ENCODE measurements at places on chromosomes 5 and 9. TPM values are rescaled to one million over a fixed set of nuclear protein-coding genes. Genes with fewer than 3 reads are reported as not detected.

Gene NDUFS4
- total RNA-seq, result 79.0 TPM

- no peak for DNase-seq
Observed at GRCh38 chr5:74063346-74063745, 437.4 kb downstream of the ARHGEF28 start.

GRCh38 chr5:76576996-76577395 lies 46.2 kb downstream of the F2RL2 start:
- no peak for DNase-seq

Gene CD274
- 5.4 TPM for total RNA-seq

Gene KIF12
- total RNA-seq, result 6.4 TPM

DNA sequence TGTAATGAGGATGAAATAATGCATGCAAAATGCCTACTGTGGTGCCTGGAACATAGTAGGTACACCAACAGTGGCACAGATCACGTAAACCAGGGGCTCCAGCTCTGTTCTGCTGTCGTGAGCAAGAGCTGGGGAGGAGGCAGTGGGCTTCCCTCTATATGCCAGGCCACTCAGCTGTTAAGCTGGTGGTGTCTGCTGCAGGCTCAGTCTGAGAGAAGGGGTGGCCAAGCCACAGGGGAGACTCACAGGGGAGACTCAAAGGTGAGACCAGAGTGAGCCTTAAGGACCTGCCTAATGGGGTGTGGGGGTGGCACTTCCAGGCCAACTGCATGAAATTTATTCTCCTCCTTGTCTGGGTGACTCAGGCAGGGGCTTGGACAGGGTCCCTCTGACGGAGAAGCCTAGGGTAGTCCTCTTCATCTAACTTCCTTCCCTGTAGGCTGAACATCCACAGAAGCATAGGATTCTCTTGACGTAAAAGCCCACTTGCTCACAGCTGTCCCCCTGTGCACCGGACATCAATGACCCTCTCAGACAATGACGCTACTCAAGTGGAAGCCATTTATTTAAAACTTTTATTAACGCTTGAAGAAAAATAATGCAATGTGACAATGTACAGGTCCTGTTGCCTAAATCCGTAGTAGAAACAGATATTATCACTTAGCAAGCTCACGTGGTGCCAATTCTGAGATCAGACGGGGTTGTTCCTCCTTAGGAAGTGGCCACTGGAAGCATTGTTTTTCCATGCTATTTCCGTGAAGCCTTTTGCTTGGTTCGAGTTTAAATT lies 13.9 kb downstream of the STC2 start:
- no peak for DNase-seq

- DNase-seq, result peak; percentile 68
Observed at GRCh38 chr9:88587182-88587581, 52.2 kb downstream of the NXNL2 start.

Gene LCNL1
- 1.7 TPM for total RNA-seq

DNA sequence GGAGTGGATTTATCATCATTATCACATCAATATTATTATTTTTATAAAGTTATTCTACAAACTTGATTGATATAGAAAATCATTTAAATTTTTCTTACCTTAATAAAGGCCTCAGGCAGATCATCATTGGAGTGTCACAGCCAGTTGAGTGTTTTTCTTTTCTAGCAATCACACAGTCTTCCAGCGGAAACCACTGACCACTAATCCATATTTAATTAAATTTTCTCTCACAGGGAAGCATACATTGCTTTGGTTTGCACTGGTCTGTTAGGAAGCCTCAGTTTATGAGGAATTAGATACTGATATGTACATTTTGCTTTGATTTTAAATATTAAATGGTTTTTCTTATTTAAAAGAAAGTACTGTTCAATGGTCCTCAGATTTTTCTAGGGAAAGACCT lies 6.7 kb downstream of the SPZ1 start:
- DNase-seq, result no peak

DNA sequence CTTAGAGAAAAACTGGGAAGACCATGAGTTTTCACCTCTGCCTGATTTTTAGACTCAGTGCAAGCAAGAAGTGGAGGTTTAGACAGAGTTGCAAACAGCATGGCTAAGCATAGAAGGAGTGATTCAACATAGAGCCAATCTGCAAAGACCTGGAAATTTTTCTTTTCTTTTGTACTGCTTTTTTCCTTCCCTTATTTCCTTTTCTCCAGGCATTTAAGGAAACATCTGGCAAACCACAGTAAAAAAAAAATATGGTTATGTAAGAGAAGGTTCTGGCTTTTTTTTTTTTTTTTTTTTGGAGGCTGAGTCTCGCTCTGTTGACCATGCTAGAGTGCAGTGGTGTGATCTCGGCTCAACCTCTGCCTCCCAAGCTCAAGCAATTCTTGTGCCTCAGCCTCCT lies 16.6 kb upstream of the DCAF12 start:
- no peak for DNase-seq

DNA sequence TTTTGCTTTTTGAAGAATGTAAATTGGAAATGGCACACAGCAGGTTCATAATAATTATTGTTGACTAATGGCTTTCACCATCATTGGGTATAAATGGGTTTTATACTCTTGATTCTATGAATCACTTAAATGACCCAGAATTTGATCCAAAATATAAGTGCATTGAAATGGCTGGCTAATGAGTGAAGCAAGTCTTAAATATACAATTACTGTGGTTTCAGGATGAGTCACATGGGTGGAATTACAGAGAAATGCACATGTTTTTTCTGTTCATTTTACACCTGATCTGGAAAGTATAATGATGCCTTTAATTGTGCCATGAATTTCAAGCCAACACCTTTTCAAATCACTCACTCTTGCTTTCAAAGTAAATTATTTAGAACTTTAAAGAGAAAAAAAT lies 380.8 kb upstream of the CD180 start:
- DNase-seq, result no peak

GRCh38 chr5:143313298-143313852 lies 90.1 kb downstream of the NR3C1 start:
- DNase-seq, result no peak

DNA sequence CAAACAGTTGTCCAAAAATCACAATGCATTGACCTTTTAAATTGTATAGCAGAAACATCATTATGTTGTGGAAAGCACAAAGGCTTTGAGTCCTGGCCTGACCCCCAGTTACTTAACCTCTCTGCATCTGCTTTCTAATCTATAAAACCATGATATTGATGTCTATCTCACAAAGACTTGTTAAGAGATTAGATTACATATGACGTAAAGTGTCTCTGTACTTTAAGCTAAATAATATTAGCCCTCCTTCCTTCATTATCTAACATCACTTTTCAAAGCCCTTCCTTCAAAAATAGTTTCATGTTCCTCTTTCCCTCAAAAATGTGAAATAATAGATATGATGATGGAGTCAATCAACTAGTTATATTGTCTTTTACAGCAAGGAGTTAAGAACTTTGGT lies 3.4 kb downstream of the ADAMTS6 start:
- no peak for DNase-seq

Gene SLC6A19
- total RNA-seq, result not detected

GRCh38 chr9:129581505-129582189 lies 39.3 kb downstream of the C9orf50 start:
- no peak for DNase-seq

Gene PDLIM4
- total RNA-seq, result 33.9 TPM

- no peak for DNase-seq
Observed at GRCh38 chr5:124824637-124825158, 78.3 kb upstream of the ZNF608 start.

DNA sequence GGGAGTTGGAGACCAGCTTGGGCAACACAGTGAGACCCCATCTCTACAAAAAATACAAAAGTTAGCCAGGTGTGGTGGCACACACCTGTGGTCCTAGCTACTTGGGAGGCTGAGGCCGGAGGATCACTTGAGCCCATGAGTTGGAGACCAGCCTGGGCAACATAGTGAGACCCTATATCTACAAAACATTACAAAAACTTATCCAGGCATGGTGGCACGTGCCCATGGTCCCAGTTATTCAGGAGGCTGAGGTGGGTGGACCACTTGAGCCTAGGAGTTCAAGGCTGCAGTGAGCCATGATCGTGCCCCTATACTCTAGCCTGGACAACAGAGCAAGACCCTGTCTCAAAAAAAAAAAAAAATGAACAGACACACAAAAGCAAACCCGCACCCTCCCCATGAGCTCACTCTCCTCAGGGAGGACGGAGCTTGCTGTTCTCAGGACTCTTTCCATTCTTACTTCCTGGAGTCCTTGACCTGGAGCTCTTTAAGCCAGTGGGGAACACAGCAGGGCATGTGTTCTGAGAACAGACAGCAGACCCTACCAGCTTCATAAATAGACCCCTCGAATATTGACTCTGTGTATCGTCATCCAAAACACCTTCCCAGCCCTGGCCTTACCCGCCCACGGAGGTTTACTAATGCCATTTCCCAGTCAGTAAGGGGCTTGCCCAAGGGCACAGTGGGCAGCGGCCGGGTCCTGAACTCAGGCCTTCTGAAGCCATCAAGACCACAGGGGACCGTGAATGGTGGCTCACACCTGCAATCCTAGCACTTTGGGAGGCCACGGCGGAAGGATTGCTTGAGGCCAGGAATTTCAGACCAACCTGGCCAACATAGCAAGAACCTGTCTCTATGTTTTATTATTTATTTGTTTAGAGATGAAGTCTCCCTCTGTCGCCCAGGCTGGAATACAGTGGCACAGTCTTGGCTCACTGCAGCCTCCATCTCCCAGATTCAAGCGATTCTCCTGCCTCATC lies 11.1 kb downstream of the PTGES2 start:
- DNase-seq, result no peak

- DNase-seq, result peak; percentile 48
Observed at GRCh38 chr5:53167836-53168235, 58.3 kb upstream of the MOCS2 start.

DNA sequence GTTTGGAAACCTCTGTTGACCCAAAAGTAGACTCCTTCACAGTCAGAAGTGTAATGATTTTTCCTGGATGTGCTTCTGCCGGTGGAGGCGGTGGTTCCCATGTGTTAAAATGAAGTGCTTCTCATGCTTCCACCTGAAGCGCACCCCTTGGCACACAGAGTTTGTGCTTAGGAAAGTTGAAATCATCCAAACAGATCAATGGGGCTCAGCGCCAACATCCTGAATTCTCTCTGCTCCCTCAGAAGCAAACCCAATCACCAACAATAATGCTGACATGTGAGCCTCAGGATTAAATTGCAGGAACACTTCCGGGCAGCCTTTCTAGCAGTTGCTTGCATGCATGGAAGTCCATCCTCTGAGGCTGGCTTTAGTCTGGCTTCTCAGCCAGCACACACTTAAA lies 71.0 kb downstream of the MED10 start:
- no peak for DNase-seq

DNA sequence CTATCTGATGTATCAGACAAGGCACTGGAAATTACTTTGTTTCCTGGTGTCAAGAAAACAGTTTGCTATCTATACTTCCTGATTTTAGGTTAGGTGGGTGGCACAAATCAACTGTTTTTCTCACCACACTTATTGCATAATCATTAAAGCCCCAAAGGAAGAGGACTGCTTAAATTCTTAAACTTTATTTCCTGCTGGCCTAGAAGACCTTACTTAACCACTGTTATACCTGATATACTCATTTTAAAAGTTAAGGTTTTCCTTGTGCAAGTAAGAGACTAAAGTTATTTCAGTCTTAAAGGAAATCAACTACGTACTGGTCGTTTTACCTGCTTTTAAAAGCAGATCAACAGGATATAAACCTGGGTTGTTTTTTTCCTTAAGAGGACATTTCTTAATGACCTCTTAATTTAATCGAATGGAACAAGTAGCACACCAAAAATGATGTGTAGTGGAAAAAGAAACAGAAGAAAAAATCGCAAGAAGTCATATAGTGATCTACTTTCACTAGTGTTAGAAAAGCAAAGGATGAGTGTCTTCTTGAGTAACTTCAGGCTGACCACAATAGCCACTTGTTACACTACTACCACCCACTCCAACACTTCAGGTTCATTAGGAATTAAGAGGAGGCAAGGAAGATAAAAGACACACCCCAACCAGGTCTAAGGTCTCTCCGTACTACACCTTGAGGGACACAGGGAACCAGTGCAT lies 974 bp downstream of the CLINT1 start:
- no peak for DNase-seq

GRCh38 chr9:75185585-75186170 lies 97.4 kb downstream of the OSTF1 start:
- no peak for DNase-seq

Gene SPINK4
- not detected for total RNA-seq

- no peak for DNase-seq
Observed at GRCh38 chr9:89969881-89970639, 365.2 kb downstream of the GADD45G start.

DNA sequence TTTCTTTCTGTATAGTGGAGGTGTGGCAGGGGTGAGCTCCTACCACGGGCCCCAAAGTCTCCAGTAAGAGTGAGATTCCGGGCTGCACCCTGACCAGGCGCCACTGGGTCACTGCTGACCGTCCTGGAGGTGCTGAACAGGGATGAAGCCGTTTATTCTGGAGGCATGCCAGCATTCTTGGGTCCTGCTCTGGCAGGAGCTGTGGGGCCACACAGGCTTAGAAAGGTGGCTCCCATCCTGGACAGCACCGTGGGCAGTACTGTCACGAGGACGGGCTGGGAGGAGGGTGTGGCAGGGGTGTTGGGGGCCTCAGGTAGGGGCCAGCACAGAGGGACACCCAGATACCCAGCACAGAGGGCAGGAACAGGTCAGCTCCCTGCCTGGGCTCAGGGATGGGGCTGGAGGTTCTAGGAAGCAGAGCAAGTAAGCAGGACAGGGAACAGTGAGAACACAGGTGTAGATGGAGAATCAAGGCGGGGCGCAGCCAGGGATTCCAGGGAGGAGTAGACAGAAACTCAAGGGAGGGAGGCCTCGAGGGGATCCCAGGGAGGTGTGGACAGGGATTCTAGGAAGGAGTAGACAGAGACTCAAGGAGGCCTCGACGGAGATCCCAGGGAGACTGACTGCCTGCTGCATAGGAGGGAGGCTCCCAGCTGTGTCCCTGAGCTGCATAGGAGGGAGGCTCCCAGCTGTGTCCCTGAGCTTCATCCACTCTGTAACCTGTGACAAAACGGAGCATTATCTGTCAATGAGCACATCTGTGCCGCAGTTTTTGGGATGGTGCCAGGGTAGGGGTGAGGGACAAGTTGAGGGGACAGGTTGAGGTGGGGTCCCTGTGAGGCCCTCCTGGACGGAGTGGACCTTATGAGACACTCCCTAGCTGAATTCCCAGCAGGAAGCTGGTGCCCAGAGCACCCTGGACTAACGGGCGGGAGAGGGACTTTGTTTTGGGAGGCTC lies 1.1 kb upstream of the PLEKHG4B start:
- peak; percentile 38 for DNase-seq

DNA sequence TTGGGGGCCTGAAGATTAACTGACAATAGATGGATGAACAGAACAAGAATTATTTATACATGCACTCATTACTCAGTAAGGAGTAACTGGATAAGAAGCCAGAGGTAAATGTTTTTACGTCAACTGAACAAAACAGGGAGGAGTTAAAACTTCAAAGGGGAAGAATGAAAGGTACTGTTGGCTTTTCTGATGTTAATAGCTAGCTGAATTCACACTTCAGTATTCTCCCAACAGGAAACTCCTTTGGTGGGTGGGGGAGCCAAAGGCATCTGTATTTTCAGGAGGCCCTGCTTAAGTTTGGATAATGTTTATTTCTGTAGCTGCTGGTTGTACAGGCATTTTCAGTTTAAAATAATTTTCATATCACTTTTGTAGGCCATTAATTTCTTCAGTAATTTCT lies 23.2 kb upstream of the RFK start:
- DNase-seq, result no peak

Gene CSF2
- total RNA-seq, result not detected

Gene NR5A1
- total RNA-seq, result not detected

GRCh38 chr5:77953374-77953773 lies 177.2 kb upstream of the TBCA start:
- DNase-seq, result no peak

GRCh38 chr9:91034976-91035824 lies 233.6 kb downstream of the SYK start:
- no peak for DNase-seq

All from ureter (tissue), 1 donor.